WTC11 (cell line): ENCODE measurements at places on chromosomes 2 and 18. TPM values are rescaled to one million over a fixed set of nuclear protein-coding genes. Genes with fewer than 3 reads are reported as not detected.

NT5C1B gene
- total RNA-seq = not detected in 3 replicates

DNA sequence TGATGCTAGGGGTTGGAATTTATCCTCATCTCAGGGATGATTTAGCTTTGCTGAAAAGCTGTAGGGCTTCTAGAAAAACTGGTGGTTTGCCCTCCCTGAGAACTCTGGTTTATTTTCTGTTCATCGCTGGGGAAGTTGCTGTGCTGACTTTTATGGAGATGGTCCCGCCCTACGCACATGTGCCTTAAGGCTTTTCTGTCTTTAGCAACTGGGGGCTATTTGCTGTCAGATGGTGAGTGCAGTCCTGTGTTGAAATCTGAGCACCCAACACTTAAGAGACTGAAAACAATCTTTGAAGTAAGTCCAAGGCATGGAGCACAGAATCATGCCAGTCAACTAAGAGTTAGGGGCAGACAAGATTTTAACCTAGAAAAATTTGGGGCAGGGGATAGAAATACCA, 2148.4 kb upstream of the CELF4 start:
- no peak overlapping the region for H3K4me3 ChIP-seq
- H3K27me3 ChIP-seq = no peaks in the 10 kb centered on the region
- H3K4me1 ChIP-seq = 0 out of 2 replicates have a peak, but pooled peaks cover 4% of the 10 kb centered on the region
- H3K27ac ChIP-seq = no peak overlapping the region
- H3K36me3 ChIP-seq = no peaks in the 10 kb centered on the region

GRCh38 chr2:149103081-149103620, 64.7 kb downstream of the LYPD6B start:
- no peaks in the 10 kb centered on the region for H3K27me3 ChIP-seq
- no peak overlapping the region for H3K27ac ChIP-seq
- H3K36me3 ChIP-seq = peaks cover 6% of the 10 kb centered on the region
- no peak overlapping the region for H3K4me3 ChIP-seq

DNA sequence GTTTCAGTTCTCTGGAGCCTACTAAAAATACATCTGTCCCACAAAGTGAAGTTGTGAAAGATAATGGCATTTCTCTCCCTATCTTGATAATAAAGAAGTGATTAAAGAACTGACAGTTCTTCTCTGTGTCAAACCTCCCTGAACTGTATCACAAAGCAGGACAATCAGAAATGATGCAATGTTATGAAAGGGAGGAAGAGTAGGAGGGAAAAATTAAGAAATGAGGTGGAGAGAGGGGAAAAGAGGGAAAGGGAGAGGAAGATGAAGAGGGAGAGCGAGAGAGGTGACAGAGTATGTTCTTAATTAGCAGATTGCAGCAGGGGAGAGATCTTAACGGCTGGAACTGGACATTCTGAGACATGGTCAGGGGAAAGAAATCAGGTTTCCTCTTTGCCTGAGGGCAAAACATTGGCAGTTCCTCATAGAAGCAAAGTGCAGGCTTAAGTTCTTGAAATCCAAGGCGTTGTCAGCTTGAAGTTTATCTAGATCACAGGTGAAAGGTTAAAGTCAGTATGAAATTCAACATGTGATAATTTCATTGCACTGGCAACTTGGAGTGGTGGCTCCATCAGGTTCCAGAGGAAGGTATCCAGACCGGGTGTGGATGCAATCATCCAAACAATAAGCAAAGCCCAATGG, 54.6 kb downstream of the RDH14 start:
- H3K4me3 ChIP-seq = no peak overlapping the region
- no peaks in the 10 kb centered on the region for H3K4me1 ChIP-seq
- H3K27ac ChIP-seq = no peak overlapping the region
- no peaks in the 10 kb centered on the region for H3K27me3 ChIP-seq

CTNNA2 gene
- 3.8 to 6.7 TPM (median 5.7 TPM) in 3 replicates for total RNA-seq

DNA sequence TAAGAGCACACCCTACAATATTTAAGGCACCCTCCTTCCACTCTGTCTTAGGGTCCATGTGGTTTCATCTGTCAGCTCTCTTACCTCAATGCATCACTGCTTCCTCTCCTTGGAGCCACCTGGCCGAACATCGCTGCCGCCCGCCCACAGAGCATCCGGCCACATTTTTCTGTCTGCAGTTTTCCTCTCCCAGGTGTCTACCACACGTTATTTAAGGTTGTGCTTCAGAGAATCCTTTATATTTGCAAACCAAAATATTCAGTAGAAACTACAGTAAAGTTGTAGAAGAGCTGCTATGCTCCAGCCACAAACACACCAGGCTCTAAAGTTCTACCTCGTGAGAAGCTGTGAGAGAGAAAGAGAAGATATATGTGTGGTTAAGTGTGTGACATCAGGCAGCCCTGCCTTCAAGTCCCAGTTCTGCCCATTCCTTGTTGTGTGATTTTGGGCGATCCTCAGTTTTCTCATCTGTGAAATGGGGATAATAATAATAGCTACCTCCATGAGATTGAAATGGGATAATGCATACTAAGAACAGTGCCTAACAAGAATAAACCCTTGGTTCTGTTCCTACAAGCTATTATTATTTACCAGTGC, 4.9 kb upstream of the STK17B start:
- H3K4me3 ChIP-seq = no peak overlapping the region
- peaks cover 8% of the 10 kb centered on the region for H3K4me1 ChIP-seq
- no peak overlapping the region for H3K27ac ChIP-seq
- H3K36me3 ChIP-seq = no peaks in the 10 kb centered on the region
- no peak for DNase-seq
